ENCODE measurements at places on chromosomes 7 and 10.

DNA sequence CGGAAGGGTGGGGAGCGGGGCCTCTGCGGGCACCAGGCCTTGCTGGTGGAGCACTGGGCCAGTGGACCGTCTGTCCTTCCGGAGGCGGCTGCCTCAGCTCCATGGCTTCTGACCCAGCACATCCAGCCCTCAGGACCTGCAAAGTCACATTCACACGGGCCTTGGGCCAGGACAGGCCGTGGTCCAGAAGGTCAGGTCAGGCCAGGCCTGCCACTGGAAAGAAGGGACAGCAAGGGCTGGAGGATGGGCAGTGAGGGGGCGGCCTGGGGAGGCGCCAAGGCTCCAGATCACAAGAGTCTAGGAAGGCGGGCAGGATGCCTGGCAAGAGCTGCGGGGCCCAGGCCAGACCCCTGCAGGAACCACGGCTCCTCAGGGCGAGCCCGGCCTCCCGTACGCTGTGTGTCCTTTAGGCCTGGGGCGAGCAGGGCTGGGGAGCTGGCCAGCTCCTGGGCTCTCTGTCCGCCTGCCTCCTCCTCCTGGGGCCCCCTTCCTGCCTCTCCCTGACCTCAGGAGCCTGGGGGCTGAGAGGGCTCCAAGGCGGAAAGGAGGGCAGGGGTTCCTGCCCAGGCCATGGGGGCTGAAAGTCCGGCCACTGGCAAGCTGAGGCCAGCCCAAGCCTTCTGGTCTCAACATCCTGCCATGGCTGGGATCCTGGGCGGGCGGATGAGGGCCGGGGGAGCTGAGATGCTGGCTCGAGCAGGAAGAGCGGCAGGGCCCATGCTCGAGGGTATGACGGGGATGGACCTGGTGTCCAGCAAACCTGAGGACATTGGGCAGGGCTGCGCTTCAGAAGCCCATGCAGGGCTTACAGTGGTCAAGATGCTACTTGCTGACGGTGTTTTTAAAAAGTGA, 225.8 kb downstream of the ELFN1 start:
- no peak for DNase-seq

- DNase-seq: no peak
Measured at GRCh38 chr7:44149571-44150465, 8.7 kb upstream of the MYL7 start.

DNA sequence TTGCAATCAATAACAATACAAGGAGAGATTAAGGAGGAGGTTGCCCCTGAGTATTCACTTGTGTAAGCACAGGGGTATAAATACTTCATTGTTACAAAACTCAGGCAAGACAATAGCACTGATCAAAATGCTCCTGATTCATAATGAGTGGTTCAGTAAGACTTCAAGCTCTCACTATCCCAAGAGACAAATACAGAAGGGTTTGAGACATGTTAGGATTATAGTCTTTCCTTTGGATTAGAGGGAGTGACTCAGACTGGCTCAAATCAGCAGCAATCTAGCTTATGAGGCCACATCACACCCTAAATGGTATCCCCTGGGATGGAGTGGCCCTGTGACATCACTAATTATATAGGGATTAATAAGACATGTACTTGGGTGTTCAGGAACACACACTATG, 167.2 kb upstream of the HGF start:
- no peak for DNase-seq

DNA sequence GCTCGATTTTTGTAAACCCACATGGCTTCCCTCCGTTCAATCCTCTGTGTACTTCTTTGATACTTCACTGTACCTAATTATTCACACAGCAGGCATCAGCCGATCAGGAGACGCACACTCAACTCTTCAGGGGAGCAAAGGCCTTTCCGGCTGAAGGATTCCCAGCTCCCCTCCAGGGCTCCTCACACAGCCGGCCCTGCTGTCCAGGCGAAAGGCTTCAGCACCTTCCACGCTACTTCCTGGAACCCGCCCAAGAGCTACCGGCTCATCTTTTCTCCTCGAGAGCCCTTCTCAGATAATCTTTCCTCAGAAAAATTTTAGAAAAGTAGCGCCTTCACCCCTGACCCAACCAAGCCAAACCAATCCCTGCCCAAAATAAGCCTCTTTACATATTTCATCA, 270.4 kb downstream of the ZMYND11 start:
- DNase-seq: no peak

- no peak for DNase-seq
Measured at GRCh38 chr10:103839872-103840739, 15.3 kb downstream of the SH3PXD2A start.

- DNase-seq: peak; percentile 18
Measured at GRCh38 chr10:13758312-13758711, 171.5 kb downstream of the PRPF18 start.

GRCh38 chr7:66335318-66335717, 130.2 kb downstream of the TPST1 start:
- DNase-seq: no peak

DNA sequence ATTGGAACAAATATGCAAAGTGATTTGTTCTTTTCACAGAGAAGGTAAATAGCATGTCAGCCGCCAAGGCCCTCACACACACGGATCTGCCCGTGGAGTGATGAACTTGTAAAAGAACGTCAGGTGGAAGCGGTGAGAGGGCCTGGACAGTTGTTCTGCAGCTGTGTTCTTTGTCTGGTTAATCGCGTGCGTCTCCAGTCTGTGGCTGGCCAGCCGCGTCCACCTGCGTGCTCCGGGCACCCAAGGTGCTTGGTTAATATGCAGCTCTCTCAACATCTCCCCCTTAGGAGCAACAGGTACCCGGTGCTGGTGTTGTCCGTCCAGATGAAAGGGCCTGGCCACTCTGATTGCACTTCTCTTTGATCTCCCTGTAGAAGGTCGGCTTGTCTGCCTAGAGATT, 162.9 kb downstream of the MGMT start:
- no peak for DNase-seq

- DNase-seq: no peak
Measured at GRCh38 chr7:90216771-90217170, 5.2 kb downstream of the STEAP2 start.

DNA sequence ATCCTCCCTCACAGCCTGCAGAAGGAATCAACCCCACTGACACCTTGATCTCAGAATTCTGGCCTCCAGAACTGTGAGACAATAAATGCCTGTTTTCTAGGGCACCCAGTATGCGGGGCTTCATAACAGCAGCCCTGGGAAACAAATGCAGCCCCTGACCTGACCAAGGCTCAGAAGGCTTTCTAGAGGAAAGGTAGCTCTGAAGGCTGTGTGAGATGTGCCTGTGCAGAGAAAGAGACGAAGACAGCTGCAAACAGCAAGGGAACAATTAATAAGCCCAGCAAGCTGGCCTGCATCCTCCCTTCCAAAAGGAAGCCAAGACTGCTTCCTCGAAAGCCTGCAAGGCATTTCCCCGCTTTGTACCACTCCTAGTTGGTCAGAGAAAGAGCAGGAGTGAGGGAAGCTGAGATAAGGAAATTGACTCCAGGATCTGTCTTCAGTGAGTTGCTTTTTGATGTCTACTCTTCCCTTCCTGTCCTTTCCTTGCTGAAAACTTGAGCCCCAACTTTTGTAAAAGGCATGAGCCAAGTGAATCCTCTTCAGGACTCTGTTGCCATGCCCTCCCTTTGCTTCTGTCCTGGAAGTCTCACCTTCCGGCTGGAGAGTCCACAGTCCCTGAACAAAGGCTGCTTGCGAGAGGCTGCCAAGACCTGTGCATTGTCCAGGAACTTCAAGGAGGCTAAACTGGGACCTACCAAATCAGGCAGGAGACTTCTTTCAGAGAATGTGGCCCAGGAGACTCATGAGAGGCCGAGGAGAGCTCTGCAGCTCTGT, 71.2 kb upstream of the ARID5B start:
- no peak for DNase-seq

GRCh38 chr7:10708447-10708846, 265.2 kb upstream of the PHF14 start:
- no peak for DNase-seq

- no peak for DNase-seq
Measured at GRCh38 chr7:35267411-35267810, 13.5 kb upstream of the TBX20 start.

DNA sequence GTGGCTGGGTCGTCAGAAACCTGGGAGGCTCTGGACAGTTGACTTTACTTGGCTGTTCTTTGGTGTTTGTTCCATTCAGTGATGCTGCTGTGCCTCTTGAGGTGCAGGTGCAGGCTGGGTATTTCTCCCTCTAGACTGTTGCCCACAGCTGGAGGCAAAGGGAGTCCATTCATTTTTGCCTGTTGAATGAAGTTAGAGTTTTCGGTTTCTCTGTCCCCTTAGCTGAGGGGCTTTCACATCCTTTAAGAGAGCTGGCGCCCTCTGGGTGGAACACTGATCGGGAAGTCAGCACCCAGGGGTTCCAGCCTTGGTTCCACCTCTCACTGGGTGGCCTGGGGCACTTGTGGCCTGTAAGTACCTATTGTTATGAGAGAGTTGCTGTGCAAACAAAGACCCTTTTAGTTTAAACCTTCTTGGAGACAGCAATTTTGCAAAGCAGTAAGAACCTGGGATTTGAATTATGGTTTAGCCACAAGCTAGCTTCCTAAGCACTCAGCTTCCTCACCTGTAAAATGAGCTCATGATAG, 67.2 kb downstream of the GRK5 start:
- DNase-seq: no peak

GRCh38 chr10:71090330-71090729, 122.0 kb upstream of the UNC5B start:
- DNase-seq: no peak

DNA sequence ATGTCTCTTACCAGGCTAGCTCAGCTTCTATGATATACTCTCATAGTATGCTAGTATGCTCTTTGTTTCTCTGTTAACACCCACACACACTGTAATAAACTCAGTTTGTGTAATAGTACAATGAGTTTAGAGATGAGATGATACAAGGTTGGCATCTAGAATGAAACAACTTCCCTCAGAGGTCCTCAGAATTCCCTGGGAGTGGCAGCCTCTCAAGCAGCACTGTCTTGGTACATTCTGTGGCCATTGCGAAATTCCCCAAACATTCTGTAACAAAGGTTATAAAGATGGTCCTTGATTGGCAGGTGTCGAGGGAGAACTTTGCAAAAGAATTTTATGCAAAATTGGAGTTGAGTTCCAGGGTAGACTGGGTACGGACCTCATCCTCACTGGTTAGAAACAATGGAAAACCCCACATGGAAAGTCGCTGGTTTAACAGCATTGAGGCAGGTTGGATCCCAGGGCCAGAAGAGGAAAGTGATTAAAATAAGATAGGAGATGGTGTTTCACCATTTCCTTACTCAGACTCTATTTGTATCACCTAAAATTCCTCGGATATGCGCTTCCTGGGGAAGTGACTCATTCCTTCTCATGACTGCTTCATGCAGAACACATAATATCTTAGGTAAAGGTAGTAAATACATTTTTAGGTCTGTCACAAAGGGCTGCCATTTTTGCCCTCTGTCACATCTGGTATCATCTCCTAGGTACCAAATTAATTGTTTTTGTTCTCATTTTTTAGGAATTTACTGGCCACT, 657.8 kb downstream of the SORCS1 start:
- DNase-seq: no peak

- DNase-seq: peak; percentile 78
Measured at GRCh38 chr10:89391907-89392756, at the start of gene IFIT1. TSS of gene IFIT1 (plus strand) at chr10:89392623. CDS start at chr10:89392713, 90 bp downstream.

DNA sequence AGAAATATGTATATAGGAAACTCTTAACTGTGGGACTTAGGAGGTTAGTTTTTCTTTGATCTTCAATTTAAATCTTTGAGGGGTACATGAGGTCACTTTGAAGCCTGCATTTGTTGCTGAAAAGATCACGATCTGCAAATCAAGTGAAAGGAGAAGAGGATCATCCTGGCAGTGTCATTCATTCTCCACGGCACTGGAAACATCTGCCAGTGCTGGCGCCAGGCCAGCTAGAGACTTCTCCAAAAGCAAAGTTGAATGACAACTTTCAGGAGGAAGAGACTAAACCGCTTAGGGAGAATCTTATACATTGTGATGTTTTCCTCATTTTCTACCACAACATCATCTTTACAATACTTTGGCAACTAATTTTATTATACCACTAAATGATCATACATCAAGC, 42.5 kb downstream of the MRC1 start:
- DNase-seq: no peak

GRCh38 chr10:48279081-48279751, 4.7 kb upstream of the FRMPD2 start:
- no peak for DNase-seq

- no peak for DNase-seq
Measured at GRCh38 chr7:31307972-31308371, 32.6 kb downstream of the NEUROD6 start.

DNA sequence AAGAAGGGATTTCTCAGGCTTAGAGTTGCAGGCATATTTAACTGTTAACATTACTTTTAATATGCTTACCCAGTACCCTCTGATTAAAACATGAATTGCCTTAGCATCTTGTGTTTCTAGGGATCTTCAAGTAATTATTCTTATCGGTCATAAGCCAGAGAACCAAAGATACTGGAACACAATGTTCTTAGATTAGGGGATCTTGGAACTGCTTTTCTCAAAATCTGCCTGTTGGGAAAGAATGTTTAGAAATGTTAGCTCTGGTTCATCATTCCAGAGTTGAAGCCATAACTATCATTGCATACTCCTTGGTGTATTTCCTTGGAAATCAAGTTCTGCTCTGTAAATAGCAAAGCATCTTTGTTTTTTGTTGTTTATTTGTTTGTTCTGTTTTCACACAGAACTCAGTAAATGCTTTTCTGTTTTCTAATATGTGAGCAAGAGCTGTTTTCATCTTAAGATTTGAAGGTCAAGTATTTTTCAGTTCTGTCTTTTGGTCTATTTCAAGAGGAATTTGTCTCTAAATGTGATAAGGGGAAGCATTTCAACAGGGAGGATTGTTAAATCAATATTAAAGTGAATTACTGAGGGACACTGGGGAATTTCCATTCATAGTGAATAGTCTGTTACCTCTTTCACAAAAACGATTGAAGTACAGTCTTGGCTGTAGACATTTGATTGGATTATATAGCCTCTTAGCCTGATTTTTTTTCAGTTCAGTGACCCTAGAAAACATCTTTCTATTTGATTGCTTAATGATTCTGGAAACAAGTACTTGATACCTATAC, 103.2 kb upstream of the CYP26C1 start:
- no peak for DNase-seq

DNA sequence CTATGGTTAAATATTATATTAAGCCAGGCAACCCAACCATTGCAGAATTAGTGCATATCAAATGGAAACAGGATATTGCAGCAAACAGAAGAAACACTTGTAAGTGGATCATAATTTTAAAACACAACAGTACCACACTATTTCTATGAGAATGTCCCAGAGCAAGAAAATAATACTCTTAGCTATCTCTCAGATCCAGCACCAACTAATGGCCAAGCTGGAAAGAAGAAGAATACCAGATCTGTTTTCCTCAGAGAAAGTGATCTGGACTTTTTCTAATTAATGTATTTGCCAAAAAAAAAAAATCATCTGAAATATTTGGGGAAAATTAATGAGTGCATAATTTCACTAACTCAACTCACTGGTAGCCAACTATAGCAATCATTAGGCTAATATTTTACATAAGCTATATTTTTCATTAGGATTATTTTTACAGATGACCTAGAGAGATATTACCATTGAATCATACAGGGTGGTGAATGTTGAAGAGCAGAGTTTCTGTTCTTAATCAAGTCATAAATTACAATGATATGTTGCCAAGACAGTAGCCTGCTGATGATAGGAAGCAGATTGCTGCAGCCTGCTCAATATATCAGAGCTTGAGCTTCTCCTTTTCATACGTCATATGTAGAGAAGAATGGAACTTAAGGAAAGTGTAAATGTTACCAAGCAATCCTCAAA, 995.4 kb upstream of the LRRN3 start:
- no peak for DNase-seq

- DNase-seq: no peak
Measured at GRCh38 chr10:128481152-128481840, 355.1 kb upstream of the MKI67 start.
